ENCODE measurements at places on chromosomes 12 and 14.

DNA sequence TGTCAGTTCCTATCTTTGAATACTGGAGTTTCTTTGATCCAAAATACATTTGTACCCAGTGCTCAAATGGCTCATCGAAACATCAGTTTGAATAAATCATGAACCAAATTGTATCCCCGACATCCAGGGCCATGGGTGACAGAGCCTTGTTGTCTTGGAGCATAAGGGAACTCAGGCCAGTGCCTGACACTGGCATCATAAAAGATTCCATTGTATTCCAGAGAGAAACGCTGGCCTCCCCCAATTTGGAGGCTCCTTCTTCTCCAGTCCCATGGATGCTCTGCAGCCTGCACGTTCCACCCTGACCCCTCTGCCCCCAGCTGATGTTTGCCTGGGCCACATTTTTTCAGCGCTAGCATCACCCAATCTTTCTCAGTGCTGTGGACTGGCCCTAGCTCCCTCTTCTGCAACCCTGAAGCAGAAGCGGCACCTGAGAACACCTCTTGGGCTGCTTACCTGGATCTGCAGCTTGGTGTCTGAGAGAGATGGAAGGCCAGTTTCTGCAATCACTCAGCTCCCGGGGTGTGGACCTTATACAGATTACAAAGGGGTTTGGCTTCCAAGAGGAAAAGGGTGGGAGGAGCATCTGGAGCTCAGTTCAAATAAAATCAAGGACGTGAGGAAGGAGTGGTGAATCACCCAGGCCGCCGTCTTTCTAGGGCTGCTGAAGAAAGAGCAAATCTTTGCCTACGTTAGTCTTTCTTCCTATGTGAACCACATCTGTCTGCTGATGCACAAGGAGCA is at the start of gene RNASE1:
Gene RNASE1, minus strand, starts transcription at position 504 of the 744 bp plus-strand sequence. CDS start 776 bp downstream, outside the sequence.
- no peak for DNase-seq

DNA sequence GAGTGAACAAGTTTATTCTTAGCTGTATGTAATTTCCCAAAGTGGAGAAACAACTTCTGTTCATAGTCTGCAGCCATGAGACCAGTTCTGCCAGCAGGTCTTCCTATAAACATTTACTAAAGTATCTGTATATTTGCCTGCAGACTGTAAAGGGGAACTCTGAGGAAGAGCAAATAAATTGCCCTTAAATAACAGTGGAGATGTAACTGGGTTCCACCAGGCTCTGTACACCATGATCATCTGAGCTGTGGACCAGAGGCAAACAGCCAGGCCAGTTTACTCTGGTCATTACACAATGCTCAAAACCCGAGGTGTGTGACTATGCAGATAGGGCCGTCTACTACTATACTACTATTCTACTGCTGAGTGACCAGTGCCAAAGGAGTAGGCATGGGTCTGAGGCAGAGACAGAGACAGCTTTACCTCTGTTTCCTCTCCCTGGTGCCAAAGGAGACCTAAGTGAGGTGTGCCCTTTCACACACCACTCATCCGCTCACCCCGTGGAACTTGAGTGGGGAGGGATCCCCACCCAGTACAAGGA is 21.1 kb upstream of the CERS5 start:
- DNase-seq: no peak

GRCh38 chr12:51383269-51383905 is 7.8 kb downstream of the GALNT6 start:
- DNase-seq: no peak

- no peak for DNase-seq
Measured at GRCh38 chr14:88264116-88264515, 59.0 kb downstream of the KCNK10 start.

- DNase-seq: no peak
Measured at GRCh38 chr12:53860426-53861345, 77.9 kb upstream of the HOXC13 start.

GRCh38 chr12:63098851-63099250 is 52.1 kb downstream of the AVPR1A start:
- no peak for DNase-seq

GRCh38 chr12:1993341-1993740 is 10.9 kb downstream of the DCP1B start:
- peak; percentile 90 for DNase-seq

GRCh38 chr12:3319723-3320492 is 171.1 kb upstream of the PRMT8 start:
- no peak for DNase-seq

DNA sequence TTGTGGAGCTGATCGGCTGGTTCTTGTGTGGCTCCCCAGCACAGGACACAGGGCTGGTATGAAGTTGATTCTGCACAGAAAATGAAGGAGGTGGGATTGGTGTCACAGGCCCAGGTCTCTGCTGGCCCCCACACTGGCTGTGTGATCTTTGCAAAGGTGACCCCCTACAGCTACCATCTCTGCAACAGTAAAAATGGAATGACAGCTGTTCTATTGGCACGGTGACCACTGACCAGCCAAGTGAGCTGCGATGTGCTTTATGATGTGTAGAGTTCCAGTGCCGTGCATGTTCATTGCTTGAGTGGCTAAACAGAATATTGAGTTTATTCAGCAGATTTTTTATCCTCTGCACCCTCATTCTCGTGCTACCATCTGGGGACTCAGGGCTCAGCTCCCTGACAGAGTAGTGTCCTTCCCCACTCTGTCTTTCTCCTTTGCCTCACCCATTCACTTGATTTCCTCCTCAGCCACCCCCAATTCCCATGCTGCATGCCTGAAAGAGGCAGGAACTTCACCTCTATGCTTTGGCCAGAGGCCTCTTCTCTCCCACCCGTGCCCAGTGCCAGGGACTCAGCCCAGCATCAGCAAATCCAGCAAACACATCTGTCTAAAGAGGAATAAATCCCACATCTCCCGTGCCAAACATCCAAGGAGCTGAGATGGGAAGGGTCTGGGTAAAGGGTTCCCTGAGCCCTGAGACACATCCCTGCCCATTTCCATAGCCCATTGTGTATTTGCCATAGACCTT is 21.2 kb downstream of the C14orf132 start:
- no peak for DNase-seq

GRCh38 chr14:98160901-98161300 is 1111.1 kb downstream of the BCL11B start:
- no peak for DNase-seq

DNA sequence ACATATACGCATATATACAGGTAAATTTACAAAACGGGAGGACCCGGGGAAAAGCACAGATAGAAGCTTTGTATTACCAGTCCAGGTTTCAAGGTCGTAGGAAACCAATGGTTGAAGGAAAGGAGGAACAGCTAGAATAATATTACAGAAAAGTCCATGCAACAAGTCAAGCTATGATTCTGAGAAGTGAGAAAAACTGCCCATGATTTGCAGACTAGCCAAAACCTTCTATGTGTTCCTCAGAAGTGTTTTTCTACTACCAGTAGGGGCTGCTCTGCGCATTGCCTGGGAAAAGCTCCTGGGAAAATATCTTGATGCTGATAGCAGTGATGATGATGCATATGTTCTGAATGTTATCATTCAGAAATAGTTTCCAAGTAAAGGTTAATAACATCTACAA is 2.2 kb downstream of the PDZRN4 start:
- peak; percentile 39 for DNase-seq

- DNase-seq: peak; percentile 11
Measured at GRCh38 chr14:64117671-64118402, 176.3 kb downstream of the ESR2 start.

- DNase-seq: peak; percentile 78
Measured at GRCh38 chr12:96193725-96194575, at the start of gene ELK3. Gene ELK3, plus strand, starts transcription at chr12:96194375.

DNA sequence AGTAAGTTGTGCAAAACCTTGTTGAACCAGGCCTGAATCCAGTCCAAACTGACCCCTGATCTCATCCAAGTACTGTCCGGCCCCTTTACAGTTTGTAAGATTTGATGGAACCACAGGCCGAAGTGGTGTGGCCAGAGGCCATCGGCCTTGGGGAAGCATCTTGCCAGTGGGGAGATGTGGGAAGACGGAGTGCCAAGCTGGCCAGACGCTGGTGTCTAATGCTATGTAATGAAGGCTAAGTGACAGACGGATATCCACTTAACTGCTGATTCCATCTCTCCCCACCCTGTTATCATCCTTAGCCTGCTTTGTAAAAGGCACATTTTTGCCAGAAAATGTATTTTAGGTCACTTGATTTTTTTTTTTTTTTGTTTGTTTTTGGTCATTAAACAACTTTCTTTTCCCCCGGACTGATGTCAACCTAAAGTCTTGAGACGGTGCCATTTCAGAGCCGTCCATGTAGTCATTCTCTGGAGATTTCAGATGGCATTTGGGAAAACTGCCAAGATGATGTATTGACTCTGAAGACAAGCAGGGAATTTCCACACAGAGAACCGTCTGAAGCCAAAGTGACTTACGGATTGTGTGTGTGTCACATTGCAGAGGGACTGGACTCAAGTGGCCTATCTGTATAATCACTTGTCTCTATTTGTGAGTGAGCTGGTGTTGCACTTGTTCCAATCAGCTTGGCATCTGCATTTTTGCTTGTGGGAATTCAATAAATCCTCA is 86.5 kb upstream of the MANSC4 start:
- peak; percentile 94 for DNase-seq

GRCh38 chr14:70045844-70046535 is 142.8 kb downstream of the SLC8A3 start:
- peak; percentile 54 for DNase-seq

DNA sequence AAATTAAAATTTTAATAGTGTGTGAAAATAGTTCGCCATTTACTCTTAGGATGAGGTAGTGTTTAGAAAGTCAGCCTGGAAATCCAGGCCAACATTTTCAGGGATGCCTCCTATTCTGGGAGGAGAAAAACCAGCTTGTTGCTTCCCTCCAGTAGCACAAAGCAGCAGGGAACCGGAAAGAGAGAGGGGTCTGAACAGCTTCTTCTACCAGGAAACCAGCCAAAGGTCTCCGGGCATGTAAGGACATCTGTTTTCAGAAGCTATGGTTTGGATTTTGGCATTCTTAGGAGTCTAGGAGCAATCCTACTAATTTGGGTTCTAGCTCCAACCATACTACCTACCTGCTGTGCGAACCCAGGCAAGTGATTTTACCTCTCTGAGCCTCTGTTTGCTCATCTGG is 85.3 kb downstream of the DPF3 start:
- DNase-seq: no peak

DNA sequence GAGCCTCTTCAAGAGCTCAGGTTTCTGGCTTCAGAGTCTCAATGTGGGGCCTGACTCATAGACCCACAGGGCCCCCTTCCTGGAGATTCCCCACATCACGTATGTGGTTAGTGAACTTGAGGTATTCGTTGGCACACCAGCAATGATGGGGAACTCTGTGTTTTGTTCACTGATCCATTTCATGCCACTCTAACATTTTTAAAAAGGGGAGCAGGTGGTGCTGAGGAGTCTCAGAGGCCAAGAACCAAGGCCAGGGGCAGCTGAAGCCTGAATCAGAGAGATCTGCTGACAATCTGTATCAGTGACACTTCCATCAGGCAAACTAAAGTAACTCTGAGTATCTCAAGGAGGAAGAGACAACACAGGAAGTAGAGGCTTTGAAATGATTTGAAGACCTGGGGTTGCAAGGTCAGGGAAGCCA is 323.4 kb downstream of the VRK1 start:
- DNase-seq: no peak

DNA sequence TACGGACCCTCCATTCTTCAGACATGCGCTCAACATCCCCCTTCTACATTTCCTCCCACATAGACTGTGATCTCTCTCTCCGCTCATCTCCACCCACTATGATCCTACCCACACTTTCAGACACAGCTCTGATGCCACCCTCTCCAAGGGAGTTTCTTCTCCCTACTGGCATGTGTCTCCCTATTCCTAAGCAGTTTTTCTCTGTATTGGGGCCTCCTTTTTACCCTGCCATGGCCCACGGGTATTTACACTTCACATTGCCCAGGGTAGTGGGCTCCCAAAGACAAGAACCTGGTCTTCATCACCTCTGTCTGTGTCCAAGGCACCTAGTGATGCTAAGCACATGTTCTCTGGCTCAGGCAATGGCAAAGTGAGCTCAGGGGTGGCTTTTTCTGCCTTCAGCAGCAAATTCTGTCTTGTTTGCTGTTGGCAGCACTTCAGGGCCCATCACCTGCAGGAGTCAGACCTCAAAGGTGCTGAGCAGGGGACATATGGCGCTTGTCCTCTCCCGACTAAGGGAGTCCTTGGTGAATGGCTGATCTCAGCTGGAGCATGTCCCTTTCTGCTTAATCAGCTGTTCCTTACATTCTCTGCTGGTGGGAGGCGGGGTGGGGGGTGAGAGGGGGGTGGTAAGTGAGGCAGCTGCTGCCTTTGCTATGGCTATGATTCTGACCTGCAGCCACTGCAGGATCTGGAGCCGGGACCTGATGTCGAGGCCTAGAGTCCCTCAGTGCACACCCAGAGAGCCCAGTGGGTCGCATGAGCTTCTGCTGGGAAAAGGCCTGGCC is 256.8 kb downstream of the PCNX1 start:
- no peak for DNase-seq

DNA sequence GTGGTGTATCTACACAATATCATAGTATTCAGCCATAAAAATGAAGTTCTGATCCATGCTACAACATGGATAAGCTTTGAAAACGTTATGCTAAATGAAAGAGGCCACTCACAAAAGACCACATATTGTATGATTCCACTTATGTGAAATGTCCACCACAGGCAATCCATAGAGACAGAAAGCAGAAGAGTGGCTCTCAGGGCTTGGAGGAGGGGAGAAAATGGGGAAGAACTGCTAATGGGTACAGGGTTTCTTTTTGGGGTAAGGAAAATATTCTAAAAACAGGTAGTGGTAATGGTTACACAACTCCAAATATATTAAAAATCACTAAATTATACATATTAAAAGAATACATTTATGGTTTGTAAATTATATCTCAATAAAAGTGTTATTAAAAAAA is 16.5 kb downstream of the SCNN1A start:
- no peak for DNase-seq

GRCh38 chr12:3655328-3655900 is 97.5 kb downstream of the CRACR2A start:
- peak; percentile 15 for DNase-seq

DNA sequence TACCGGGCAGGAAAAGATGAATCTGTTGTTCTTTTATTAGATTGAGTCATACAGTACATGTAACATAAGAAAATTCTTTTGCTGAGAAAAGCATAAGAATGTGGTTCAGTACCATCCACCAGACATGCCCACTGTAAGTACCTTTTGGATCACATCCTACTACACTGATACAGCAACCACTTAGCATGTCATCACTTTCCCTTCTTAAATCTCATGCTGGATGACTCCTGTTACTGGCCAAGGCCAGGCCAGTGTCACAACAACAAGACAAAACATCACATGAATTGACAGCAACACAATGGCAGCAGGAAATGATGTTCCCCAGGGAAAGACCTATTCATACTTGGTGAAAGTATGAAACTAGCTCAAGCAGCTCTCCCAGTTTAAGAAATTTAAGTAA is 46.4 kb downstream of the STXBP6 start:
- peak; percentile 61 for DNase-seq

- peak; percentile 88 for DNase-seq
Measured at GRCh38 chr12:96811083-96811482, 96.0 kb upstream of the NEDD1 start.

- no peak for DNase-seq
Measured at GRCh38 chr12:71691504-71692129, 5.7 kb downstream of the TMEM19 start.

GRCh38 chr14:91897106-91897701 is 29.9 kb upstream of the TC2N start:
- DNase-seq: peak; percentile 68
